Testis (tissue), 5 donors: ENCODE measurements at places on chromosomes 2 and 18.

DNA sequence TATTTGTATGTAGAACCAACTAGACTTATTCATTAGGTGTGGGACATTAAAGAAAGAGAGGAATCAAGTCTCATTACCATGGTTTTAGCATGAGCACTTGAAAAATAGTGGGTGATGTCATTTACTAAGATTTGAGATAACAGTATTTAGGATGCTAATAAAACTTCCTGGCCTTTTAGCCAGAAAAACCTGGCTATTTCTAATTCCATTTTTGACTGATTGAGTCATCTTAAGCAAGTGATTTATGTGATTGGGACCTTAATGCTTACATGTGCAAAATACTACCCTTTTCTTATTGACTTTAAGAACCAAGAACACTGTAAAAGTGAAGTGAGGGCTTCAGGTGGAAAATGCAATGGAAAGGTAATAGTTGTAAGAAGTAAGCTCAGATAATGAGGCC is 196.8 kb upstream of the SESTD1 start:
- no peak for DNase-seq

GRCh38 chr2:600542-601386 is 76.4 kb downstream of the TMEM18 start:
- DNase-seq: peak; percentile 73

DNA sequence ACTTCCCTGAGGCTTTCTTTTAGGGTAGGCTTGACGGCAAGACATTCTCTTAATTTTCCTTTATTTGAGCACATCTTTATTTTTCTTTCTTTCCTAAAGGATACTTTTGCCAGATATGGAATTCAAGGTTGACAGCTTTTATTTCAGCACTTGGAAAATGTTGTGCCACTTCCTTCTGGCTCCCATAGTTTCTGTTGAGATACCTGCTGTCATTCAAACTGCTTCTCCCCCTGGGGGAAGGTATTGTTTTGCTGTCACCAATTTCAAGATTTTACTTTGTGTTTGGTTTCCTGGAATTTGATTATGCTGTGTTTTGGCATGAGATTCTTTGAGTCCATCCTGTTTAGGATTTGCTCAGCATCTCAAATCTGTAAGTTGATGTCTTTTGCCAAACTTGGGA is 39.1 kb upstream of the TWIST2 start:
- no peak for DNase-seq

GRCh38 chr2:176677746-176678265 is 408.6 kb downstream of the MTX2 start:
- DNase-seq: no peak

DNA sequence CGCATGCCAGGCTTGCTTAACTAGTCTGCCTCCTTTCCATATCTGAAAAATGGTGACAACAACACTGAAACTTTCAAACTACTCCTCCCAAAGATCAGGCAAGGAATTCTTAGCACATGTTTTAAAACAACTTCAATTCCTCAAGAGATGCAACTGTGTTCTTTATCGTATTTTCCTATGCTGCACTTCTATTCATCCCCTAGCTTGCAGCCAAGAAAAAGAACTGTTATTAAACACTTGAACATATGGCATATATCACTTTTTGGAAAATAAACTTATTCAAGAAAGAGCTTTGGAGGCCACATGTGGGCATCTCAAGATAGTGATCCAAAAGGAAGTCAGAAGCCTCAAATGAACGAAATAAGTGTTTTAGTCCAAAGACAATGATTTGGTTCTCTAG is 75.6 kb upstream of the STAM2 start:
- no peak for DNase-seq
